Heart left ventricle (tissue), 16 donors: ENCODE measurements at places on chromosomes 2 and 18.

DNA sequence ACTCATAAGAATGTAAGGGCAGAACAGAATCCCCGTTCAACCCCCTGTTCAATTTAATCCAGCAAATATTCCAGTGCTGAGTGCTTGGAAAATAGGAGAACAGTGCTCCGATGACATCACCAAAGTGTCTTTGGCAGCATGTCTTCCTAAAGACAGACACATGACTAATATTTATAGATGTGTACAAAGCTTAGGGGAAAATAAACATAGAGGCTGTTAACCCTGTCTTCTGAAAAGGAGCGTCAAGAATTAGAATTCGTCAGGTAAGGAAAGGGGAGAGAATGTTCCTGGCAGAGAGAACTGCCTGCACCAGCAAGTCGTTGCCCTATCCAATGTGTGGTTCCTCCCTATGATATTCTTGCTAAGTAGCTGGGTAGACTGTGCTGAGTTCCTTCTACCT is 72.7 kb downstream of the PLB1 start:
- no peak for DNase-seq

- DNase-seq: no peak
Measured at GRCh38 chr18:75016025-75016717, 192.8 kb downstream of the PTGR3 start.

- no peak for DNase-seq
Measured at GRCh38 chr2:119960821-119961220, 52.1 kb upstream of the EPB41L5 start.

DNA sequence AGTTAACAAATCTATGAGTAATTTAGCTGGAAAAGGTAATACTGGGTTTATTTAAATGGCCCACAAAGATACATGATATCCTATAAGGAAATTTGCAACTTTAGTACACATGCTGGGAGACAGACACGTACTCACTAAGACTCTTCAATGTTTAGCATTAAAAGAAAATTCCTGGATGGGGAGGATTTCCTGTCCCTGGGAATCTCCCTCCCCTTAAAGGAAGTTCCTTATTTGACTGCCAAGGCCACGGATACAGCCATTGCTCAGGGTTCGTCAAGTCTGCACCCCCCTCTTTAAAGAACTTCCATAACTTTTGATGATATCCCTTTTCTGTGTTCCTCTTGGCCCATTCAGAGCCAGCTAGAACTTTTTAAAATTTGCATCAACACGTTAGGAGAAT is 267.6 kb downstream of the CD226 start:
- DNase-seq: no peak

DNA sequence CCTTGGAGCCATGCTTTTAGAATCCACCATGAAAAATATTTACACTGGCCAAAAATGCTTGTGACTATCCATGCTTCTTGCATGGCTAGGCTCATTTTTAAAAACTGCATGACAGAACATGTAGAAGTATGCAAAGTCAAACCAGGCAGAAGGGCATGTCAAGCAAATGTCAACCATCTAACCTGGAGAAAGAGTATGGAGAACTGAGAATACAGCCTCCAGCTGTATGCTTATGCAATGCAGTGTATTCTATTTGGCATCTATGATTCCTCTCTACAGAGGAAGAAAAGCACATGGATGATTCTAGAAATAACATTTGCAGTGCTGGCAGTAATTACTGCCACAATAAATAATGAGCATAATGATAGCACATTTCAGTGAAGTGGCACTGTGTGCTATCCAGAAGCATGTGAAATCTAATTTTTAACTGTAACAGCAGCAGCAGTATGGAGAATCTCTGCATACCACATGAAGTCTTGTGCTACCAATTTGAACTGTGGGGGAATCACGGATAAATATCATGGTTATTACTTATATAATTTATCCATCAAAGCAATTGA is 87.3 kb upstream of the CCDC141 start:
- DNase-seq: no peak

DNA sequence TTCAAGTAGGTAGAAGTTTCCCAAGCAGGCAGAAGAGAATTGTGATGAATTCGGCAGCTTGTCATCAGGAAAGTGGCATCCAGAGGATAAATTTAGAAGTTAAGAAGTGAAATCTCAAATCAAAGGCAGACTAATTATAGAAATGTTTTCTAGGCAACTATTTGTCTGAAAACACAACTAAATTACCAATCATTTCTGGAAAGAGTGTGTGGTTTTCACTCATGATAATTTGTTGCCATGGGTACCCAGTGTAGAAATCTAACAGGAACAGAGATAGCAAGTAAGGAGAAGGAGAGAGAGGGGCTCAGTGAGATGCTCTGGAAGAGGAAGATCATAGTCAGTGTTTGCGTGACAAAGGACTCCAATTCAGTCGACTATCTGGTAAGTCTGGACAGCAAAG is 208.1 kb downstream of the NCKAP5 start:
- DNase-seq: no peak

- peak; percentile 38 for DNase-seq
Measured at GRCh38 chr2:25672494-25673299, 680 bp downstream of the DTNB start.

- DNase-seq: no peak
Measured at GRCh38 chr2:119289093-119289492, 65.5 kb downstream of the STEAP3 start.

GRCh38 chr2:23926290-23926749 is 603 bp downstream of the ATAD2B start:
- DNase-seq: peak; percentile 44

- DNase-seq: no peak
Measured at GRCh38 chr2:192749611-192750200, 555.0 kb upstream of the TMEFF2 start.

DNA sequence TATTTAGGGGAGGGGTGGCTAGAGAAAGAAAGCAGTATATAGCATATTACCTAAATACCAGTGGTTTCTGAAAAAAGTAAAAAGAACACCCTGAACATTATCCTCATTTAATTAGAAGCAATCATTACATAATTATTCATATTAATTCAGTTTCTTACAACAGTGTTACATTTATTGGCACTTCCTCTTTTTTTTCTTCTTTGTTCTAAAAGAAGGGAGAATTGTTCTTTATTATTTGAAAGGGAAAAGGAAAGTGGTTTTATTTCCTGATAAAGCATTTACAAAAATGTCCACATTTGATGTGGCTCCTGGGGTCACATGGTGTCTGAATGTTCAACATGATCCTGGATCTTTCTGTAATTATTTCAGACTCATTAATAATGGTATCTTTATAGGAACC is 254.9 kb upstream of the ZEB2 start:
- DNase-seq: no peak

GRCh38 chr2:101420623-101421022 is 33.3 kb upstream of the CREG2 start:
- DNase-seq: no peak
